T-helper 1 cell (primary cell): ENCODE measurements at places on chromosomes 1 and 21.

DNA sequence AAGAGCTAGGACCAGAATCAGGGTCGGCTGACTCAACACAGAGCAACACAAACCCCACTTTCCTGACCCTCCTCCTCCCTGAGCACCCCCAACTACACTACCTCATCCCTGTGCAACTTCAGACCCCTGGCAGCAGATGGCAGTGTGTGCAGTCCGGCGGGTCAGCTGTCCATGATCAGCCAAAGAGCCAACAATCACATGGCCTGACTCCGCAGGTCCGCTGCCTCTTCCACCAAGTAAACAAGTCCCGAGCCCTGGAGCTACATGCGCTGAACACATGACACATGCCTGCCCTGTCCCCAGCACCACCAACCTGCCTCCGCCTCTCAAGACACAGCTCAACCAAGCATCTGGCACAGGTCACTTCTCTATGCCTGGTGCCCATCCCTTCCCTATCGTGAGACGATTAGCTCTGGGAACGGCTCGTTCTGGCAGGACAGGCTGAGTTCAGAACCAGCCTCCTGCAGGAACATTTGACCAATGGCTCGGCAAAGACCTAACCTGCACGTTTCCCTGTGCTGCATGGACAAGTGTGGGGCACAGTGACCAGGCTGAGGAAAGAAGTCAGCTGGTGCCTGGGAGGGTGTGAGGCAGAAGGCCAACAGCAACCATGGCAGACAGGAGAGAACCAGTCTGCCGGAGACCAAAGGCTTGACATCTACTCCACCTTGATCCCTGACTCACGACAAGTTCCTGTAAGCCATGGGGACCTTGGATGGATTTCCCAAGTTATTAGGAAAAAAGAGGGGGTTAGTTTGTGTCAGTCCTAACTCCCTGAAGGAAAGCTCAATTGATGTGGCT is 60.3 kb downstream of the CD46 start:
- no peak for DNase-seq

DNA sequence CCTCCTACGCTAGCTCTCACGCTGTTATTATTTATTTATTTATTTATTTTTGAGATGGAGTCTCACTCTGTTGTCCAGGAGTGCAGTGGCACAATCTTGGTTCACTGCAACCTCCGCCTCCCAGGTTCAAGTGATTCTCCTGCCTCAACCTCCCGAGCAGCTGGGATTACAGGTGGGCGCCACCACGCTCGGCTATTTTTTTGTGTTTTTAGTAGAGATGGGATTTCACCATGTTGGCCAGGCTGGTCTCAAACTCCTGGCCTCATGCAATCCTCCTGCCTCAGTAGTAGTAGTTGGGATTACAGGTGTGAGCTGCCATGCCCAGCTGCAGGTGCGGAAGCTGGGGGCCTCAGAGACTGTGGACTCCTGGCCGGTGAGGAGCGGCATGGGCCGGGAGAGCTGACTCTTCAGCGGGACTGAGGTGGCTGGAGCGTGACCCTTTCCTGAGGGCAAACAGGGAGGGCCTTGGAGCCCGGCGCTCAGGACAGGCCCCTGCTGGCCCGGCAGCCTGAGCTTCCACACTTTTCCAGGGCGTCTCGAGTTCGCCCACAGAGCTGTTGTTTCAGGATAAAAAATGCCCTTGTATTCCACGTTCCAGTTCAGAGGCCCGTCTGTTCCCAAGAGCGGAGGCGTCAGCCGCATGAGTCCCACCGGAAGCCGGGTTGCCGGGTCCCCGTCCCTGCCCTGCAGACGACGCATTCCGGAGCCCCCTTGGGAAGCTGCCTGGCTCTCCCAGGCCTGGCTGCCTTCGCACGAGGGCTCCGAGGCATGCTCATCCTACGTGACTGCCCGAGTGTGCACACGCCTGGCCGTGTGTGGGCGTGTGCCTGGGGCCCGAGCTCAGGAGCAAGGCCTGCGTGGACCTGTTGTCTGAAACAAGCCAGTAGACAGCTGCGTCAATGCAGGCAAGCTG is 126.2 kb downstream of the SIK1 start:
- no peak for DNase-seq

DNA sequence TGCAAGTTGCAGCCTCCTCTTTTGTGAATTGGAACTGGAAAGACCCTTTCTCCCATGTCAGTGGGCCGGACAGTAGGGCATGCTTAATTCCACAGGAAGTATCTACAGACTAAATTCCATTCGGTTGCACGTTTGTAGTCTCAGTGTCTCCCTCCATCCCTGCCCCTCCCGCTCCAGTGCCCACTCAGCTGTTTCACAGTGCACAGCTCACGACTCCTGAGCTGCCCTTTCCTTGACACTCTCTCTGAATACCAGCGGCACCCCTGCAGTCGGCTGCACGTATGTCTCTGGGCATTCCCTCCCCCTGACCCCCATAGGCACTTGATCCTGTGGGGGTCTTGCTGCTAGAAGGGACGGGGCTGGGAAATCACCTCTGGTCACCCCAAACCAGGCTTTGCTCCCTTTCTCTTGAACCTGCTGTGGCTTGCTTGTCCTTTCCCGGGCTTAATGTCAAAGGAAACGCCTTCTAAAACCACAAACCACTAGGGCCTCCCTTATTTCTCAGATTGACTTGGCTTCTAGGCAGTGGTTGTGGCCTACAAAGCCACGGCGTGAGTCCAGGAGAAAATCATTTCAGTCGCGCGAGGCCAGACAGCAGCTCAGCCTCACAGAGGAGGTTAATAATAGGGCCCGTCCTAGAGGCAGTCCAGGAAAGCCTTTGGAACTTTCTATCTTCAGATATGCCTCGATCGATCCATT is 365.3 kb upstream of the PROX1 start:
- DNase-seq = no peak

DNA sequence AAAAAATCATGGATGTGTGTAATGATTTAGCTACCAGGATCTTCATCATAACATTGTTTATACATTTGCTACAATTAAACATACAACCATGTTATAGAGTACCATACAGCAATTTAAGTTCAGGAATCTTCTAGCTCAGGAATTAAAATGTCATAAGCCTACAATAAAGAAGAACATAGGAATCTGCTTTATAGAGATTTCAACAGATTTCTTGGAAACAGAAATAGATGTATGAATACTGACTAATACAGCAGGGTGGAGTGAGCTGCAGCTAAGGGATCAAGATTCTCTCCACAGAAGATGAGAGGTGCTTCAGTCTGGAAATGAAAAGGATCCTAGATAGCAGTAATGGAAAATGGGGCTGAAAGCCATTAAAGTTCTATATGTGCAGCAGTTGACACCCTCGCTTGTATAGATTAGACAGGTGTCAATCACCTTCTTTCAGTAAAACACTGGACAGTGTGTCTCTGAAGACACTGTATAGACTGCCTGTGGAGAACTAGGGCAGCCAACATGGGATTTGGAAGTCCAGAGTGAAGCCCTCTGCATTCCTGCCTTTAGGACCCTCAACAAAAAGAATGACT is 73.9 kb downstream of the DNTTIP2 start:
- DNase-seq = no peak

GRCh38 chr1:150887018-150887417 is at the start of gene CTXND2:
TSS of gene CTXND2 (plus strand) at chr1:150887136. CDS start at chr1:150912315, 25,179 bp downstream.
- no peak for DNase-seq
